ENCODE measurements at places on chromosomes 5 and 9. TPM values are rescaled to one million over a fixed set of nuclear protein-coding genes. Genes with fewer than 3 reads are reported as not detected.

DNA sequence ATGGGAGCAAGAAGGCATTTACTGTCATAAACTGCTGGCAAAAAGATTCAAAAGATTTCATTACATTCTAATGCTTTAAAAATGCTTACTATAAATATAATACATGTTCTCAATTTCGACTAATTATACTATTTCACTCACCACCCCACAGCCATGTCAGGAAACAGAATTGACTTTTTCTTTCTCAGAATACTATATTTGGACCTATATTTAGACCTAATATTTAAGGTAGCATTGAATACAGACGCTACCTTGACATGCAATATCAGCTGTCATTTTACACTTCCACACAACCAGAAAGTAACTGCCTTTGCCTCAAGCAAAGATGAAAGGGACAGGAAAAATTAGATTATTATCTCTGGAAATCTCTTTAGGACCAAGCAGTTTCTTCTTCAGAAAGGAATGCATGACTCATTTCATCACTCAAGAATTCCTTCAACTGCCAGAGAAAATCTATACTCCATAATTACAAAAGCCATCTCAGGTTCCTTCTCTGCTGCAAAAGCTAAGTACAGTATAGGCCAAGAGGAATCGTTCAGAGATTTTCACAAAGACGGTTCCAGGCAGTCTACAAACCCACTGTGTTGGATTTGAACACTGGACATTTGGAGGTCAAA is 11.8 kb upstream of the UBE2QL1 start:
- DNase-seq = no peak

DNA sequence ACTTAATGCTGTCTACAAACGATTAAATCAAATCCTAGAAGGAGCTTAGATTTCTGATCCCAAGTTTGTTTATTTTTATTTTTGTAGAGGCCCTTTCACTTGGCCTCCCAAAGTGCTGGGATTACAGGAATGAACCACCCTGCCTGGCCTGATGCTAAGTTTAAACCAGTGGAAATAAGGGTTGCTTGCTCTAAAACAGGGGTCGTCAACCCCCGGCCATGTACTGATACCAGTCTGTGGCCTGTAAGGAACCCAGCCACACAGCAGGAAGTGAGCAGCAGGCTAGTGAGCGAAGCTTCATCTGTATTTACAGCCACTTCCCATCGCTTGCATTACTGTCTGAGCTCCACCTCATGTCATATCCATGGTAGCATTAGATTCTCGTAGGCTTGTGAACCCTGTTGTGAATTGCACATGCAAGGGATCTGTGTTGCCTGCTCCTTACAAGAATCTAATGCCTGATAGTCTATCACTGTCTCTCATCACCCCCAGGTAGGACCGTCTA is 11.4 kb downstream of the TTC1 start:
- DNase-seq = no peak

DNA sequence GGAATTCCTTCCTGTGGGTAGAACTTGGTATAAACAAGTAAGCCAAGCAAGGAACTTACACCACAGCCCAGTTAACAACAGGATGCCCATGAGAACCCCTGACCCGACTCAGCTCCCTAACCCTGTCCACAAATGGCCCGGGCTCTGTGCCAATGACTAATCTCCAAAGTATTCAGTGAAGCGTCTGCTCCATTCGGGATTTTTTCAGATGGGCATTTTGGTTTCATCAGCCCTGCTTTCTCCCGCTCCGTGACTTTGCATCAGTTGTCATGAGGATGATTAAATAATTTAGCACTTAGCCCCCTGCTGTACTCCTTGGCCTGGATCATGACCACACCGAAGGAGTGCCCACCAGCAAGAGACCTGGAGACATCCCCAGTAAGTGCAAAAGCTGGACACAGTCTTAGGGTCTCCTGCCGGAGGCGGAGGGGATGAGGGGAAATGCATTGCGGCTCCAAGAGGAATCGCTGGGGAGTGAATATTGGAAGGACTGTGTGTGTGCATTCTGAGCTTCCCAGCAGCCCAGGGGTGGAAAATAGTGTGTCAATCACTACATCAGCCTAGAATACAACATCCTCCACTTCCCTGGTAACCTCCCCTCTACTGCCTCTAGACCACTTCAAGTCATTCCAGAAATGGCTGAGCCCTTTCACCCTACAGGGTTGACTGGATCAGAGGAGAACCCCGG is 41.4 kb upstream of the DNAH5 start:
- DNase-seq = no peak

DNA sequence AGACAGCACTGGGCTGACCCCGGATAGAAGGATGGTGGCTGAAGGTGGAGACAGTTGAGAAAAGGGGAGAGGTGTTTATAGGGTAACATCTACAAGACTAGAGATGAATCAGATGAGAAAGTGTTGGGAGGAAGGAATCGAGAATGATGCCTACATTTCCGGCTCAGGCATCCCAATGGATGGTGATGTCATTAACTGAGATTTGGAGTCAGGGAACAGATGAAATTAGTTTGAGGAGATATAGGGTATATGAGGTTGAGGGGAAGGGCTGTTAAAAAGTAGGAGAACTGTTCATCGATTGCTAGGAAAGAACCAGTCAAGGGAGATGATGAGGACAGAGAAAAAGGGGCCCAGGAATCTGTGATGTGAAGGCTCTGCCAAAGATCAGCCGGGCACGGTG is 24.7 kb upstream of the IQGAP2 start:
- DNase-seq = no peak

GRCh38 chr9:96450613-96451528 is 902 bp downstream of the HABP4 start:
- DNase-seq = no peak

GRCh38 chr9:82961504-82962125 is 101.3 kb downstream of the RASEF start:
- peak; percentile 65 for DNase-seq

DNA sequence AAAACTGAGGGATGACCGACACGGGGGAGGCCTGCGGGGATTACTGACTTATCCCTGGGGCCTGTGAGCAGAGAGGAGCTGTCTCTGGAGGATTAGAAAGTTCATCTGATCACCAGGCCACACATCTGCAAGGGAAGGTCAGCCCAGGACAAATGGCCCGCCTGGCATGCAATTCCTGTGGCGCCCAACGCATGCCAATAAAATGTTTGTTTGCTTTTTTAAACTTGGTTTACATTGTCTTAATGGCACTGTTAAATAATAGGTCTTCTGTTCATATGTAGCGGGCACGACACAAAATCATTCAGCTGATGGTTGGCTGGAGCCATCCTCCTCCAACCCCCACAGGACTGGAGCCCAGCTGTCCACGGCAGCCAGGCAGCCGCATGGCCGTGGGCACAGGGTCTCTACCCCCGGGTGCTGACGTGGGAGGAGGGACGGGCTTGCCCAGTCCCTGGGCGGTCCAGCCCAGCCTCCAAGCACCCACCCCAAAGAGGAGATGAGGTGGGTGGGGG is 41.0 kb upstream of the SLC12A7 start:
- no peak for DNase-seq

- DNase-seq = no peak
Measured at GRCh38 chr9:115730396-115730795, 423.2 kb upstream of the PAPPA start.

- no peak for DNase-seq
Measured at GRCh38 chr9:136605988-136606660, 56.6 kb upstream of the EGFL7 start.

DNA sequence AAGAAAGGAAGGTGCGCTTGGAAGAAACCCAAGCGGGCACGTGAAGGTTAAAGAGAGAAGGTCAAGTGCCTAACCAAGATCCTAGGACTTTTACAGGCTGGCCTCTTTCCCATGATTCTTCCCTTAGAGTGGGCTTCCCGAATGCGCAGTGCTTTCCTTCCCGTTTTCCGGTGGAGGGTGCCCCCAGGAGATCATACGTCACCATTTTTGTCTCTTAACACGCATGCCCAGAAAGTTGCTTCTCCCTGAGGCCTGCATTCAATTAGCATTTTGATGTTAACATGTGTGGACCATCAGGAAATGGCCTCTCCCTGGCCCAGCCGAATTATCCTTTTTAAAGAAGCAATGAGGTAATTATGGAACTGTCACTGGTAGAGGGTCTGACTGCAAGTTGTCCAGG is 1.9 kb upstream of the RUSC2 start:
- no peak for DNase-seq

GRCh38 chr9:95666096-95666784 is 149.5 kb upstream of the PTCH1 start:
- DNase-seq = no peak

DNA sequence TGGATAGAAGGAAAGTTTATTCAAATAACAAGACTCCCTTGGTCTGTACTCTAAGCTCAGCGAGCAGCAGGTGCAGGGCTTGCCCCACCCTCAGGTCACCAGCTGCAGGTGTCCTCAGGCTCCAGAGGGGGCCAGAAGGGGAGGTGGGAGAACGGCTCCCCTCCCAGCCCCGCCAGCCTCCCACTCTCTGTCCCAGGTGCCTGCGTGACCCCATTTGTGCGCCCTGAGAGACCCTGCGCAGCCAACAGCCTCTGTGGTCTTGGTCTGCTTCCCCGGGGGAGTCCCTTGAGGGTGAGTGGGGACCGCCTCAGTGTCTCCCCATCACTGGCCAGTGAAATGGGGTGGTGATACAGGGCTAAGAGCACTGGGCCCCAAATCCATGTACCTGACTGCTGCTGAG is 62.3 kb upstream of the STXBP1 start:
- DNase-seq = no peak

GRCh38 chr5:142840575-142840974 is 70.4 kb downstream of the ARHGAP26 start:
- no peak for DNase-seq

- no peak for DNase-seq
Measured at GRCh38 chr9:5718296-5719032, 89.6 kb downstream of the RIC1 start.

- no peak for DNase-seq
Measured at GRCh38 chr5:107422494-107422893, 248.2 kb downstream of the EFNA5 start.

GRCh38 chr5:73687357-73687756 is 61.4 kb downstream of the ARHGEF28 start:
- DNase-seq = no peak

DNA sequence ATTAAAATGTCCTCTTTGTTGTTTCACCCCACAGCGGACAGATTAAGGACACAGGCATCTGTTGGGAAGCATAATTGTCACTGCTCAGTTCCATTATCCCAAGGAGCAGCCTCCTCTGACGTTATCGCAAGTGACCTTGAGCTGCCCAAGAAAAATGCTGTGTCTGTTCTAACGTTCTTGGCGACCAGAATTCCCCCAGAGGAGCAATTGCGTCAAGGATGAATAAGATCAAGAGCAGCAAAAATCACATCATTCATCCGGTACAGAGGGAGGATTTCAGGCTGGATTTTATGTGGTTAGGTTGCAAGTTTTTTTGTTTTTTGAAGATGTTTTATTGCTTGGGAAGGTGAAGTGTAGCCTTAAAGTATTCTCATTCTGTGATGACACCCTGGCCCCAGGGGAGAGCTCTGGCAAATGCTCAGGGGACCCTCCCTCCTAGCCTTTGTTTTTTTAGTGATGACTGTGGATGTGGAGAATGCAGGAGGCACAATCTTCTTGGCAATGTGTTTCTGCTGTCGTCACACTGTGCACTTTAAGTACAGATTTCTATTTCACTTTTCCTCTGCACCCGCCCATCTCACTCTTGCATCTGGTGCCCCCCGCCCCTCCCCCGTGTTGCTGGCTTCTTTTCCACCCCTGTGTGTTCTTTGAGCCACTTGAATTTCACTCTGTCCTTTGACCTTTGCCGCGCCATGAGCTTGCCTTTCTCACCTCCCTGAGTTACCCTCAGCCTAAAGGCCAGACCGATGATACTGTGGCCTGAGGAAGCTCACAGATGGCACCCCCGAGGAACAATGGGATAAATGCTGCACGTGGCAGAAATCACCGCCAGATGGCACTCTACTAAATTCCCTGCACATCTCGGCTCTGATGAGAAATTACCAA is 308.5 kb downstream of the RAB3C start:
- DNase-seq = peak; percentile 53

The FOXD4L6 gene
- polyA plus RNA-seq = not detected

The PCA3 gene
- 0.44 TPM for polyA plus RNA-seq

The SLC25A2 gene
- polyA plus RNA-seq = not detected

The FCN1 gene
- polyA plus RNA-seq = 0.97 TPM

Measured in liver (tissue), 10 donors.